ENCODE measurements at places on chromosomes 12 and 14. TPM values are rescaled to one million over a fixed set of nuclear protein-coding genes. Genes with fewer than 3 reads are reported as not detected.
A peak's percentile ranks its signal among the peaks of the same experiment; 100 is the strongest.

GRCh38 chr12:111156304-111156703 is 212.6 kb downstream of the PHETA1 start:
- no peak for DNase-seq

Gene NDRG2
- total RNA-seq: 1,645 TPM

DNA sequence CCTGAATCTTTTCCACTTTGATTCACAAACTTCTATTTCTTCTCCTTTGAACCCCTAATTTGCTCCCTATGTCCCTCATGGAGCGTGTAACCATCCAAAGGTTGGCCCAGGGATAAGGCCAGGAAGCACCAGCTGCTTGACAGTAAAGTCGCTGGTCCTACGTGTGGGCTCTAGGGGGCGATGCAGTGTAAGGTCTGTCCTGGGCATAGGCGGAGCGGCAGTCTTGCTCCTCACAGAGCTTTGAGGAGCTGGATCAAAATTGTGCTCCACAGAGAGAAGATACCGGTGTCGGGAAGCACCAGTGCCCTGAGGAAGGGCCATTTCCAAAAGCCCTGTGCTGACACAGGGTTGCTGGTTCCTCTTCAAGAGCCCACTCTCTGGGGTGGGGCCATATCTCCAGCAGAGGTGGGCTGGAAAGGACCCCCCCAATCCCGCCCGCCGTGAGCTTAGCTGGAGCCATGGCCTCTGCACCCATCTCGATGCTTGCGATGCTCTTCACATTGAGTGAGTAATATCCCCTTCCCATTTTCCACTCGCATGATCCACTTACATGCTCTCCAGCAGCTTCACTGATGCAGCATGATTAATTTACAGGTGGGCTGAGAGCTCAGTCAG is 49.9 kb upstream of the OR4E1 start:
- DNase-seq: no peak

Gene TAS2R19
- not detected for total RNA-seq

- DNase-seq: no peak
These were observed 107.5 kb upstream of the PARP11 start for GRCh38 chr12:3980504-3981272.

Gene LHX5
- total RNA-seq: not detected

DNA sequence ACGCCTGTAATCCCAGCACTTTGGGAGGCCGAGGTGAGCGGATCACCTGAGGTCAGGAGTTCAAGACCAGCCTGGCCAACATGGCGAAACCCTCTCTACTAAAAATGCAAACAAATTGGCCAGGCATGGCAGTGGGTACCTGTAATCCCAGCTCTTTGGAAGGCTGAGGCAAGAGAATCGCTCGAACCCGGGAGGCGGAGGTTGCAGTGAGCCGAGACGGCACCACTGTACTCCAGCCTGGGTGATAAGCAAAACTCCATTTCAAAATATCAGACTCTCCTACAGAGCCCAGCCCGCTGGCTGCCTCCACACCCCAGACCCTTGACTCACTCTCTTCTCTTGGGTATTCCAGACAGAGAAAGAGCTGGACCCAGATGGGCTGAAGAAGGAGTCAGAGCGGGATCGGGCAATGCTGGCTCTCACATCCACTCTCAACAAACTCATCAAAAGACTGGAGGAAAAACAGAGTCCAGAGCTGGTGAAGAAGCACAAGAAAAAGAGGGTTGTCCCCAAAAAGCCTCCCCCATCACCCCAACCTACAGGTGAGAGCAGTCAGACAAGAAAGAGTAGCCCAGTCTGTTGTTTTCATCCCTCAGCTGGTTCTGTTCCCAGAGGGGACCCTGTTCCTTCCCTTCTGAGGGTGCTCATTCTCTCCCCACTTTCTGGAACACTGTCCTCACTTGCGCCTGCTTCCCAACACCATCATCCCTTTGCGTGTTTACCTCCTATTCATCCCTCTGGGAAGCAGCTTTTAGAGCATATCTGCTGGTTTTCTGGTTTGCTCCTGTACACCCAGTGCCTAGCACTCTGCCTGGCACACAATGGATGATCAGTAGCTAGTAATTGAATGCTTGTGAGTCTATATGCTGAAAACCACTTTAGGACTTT is 19.7 kb downstream of the AGAP2 start:
- no peak for DNase-seq

DNA sequence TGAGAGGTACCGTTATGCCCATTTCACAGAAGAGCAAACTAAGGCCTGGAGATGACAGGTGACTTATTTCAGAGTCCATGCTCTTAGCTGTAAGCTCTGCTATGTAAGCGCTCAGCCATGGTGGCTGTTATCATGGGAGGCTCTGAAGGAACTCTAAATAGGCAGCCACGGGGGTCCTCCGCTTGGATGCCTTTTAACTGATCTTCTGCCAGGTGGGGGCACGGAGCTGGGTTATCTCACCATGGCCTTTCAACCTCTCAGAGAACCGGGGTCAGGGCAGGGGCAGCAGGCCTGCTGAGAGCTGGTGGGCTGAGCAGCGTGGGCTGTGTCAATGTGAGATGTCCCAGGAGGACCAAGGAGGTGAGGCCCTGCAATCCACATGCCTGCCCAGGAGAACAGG is 49.7 kb upstream of the RBM19 start:
- DNase-seq: no peak

DNA sequence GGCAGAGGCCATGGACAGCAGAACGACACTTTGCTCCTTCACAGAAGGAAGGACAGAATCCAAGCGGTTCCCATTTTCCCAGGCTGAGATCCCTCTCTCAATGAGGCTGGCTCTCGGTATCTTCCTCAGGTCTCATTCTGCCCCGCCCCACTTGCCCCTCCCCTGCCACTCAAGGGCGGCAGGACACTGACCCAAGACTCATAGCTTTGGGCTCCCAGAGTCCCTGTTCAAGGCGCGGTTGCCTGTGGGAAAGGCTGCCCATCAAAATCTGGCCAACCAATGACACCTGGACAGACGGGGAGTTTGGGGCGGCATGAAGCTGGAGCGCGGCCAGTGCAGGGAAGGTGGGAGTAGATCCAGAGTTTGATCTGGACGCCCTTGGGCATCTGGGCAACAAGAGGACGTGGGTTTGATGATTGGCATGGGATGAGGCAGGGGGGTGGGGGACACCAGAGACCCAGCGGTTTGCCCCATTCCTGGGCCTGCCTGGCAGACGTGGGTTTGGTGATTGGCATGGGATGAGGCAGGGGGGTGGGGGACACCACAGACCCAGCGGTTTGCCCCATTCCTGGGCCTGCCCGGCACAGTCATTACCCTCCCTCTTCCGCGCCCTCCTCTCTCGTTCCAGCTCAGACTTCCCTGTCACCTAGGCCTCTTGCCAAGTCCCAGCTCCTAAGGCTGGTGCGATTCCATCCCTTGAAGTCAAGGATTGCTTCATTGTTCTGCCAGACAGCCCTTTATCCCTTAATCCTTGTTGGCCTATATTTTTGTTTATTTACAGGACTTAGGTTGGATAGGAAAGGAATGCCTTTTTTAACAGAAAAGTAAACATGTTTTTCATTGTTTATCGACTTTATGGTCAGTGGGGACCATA is 92.1 kb downstream of the NINJ2 start:
- peak; percentile 80 for DNase-seq

Gene KRT79
- not detected for total RNA-seq

- no peak for DNase-seq
These were observed 134.4 kb upstream of the GRIP1 start for GRCh38 chr12:66813137-66813892.

DNA sequence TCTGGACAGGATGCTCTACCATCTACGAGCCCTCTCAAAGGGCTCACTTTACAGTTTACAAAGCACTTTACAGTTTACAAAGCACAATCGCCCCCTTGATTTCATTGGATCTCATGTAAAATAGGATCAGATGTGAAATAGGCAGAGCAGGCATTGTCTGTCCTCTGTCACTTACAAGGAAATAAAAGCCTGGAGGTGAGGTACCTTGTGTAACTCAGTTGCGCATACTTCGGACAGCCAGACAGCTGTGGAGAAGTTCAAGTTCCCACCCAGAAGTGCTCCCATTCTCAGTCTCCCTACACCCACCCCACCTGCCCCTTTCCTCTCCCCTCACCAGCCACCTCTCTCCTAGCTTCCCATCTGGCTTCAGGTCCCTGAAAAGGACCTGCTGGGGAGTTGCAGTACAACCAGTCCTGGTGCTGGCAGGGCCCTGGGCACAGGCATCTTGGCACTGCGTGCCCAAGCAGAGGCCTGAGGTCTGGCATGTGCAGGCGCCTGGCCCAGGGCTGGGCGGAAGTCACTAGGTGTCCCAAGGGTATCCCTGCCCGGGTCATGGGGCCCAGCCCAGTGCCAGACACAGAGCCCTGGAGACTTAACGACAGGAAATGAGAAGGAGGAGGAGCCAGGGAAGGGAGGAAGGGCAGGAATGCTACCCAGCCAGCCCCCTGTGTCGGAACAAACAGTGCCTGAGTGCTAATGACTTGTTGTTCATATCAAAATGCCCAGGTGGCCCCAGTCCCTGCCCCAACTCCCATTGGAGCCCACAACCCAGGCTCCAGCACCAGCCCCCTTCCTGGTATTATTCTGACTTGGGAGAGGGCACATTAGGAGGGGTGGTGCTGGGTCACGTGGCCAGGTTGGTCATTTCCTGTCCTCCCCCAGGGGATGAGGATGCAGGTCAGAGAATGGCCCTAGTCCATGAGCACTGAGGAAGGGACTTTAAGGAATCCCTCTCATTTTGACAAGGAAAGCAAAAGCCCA is 5.4 kb downstream of the RAPGEF3 start:
- DNase-seq: peak; percentile 92

- no peak for DNase-seq
These were observed 159.2 kb downstream of the SYT1 start for GRCh38 chr12:79023784-79024183.

DNA sequence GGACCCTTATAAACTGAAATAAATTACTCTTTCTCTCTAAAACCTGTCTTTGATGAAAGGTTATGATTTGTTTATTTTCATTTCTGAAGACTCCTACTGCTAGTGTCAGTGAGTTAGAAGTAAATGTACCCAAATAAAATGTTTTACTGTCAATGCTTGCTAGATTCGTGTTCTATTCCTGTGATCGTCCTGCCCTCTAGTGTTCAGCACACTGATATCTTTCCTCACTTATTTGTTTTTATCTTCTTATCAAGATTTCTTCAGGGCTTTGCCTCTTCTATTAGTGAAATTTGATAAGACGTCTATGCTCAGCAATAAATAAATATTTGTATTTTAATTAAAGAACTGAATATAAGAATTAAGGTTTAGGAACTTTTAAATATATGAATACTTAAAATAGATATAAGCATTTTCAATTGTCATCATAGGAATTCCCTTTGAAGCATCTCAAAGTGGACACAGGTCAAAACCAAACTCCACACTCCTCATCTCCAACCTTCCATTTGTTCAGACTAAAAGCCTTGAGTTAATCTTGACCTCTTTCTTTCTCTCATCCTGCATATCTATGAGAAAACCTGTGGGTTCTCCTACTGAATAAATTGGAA is 75.8 kb downstream of the C12orf50 start:
- DNase-seq: no peak

GRCh38 chr12:129063600-129063999 is 210.3 kb downstream of the GLT1D1 start:
- DNase-seq: no peak

Gene SERPINA3
- 80.9 TPM for total RNA-seq

Gene TIMM9
- 72.8 TPM for total RNA-seq

Gene PAX9
- not detected for total RNA-seq

- no peak for DNase-seq
These were observed 263.2 kb downstream of the ADAMTS20 start for GRCh38 chr12:43288671-43289425.

DNA sequence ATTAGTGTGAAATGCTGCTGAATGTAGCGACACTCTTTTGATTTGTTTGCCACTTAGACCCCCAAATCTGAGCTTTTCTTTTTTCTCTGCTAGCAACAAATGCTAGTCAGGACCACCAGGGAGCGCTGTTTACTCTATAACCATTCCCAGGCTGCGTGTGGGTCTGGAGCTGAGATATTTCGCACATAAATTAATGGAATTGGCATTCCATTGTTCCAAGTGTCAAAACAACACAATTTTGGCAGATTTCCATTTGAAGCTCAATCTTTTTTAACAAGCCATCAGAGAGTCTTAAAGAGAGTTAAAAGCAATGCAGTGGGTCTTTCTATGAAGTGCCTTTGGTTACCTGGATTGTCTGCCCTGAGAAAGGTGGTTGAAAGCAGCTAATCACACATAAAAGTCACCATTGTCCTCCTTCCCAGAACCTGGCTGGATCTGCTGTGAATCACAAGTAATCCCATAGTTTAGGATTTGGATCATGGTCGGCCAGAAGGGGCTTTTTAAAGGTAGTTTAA is 7.4 kb upstream of the TMEM132C start:
- DNase-seq: no peak

- no peak for DNase-seq
These were observed 17.7 kb upstream of the SLC38A2 start for GRCh38 chr12:46390304-46390703.

DNA sequence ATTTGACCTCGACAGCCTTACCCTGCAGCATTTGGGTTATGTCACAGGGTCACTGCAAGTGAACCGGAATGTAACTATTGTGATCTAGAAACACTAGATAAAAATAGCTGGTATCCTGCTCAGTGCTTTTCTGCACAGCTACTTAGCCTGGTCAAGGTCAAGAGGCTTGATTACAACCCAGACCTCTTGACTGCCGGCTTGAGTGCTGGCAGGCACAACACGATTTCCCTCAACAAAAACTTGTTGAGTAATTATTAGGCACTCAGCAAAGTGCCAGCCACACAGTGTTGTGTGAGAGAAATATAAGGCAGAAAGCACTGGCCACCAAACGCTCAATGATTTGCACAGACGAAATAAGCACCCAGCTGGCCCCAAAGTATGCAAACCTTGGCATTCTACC is 156.7 kb downstream of the NUAK1 start:
- DNase-seq: no peak

GRCh38 chr14:34833549-34834523 is 41.3 kb downstream of the BAZ1A start:
- no peak for DNase-seq

Gene CCDC177
- not detected for total RNA-seq

GRCh38 chr14:37194698-37195097 is 3.0 kb upstream of the MIPOL1 start:
- no peak for DNase-seq

- no peak for DNase-seq
These were observed 43.3 kb upstream of the E2F7 start for GRCh38 chr12:77108707-77109106.

- DNase-seq: no peak
These were observed 23.5 kb downstream of the YEATS4 start for GRCh38 chr12:69383074-69383473.

DNA sequence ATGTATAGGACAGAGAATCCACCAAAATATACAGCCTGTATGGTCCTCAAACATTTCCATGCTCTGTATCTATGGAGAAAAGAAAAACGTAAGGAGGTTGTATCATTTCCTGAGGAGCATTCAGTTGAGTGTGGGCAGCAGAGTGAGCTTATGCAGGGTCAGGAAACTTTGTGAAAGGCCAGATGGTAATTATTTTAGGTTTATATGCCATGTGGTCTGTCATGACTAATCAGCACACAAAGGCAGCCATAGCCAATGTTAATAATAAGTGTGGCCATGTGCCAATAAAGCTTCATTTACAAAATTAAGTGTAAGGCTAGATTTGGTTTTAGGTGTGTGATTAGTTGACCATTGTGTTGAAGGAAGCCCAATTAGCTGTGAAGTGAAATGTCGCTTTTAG is 33.2 kb upstream of the A2M start:
- DNase-seq: no peak

GRCh38 chr12:33942172-33942571 is 80.1 kb upstream of the ALG10 start:
- DNase-seq: no peak

Gene FICD
- total RNA-seq: 3.1 TPM

Data from gastrocnemius medialis (tissue), 4 donors.